ENCODE measurements at places on chromosomes 2 and 18. TPM values are rescaled to one million over a fixed set of nuclear protein-coding genes. Genes with fewer than 3 reads are reported as not detected.

CHPF gene
- 196 TPM for total RNA-seq

EHD3 gene
- 48.8 TPM for total RNA-seq

IGFBP2 gene
- total RNA-seq: 15.5 TPM

G6PC2 gene
- not detected for total RNA-seq

SLC9A4 gene
- under 0.01 TPM for total RNA-seq

LIPT1 gene
- total RNA-seq: 6.5 TPM

ANKRD62 gene
- not detected for total RNA-seq

SLC40A1 gene
- total RNA-seq: 19.4 TPM

INO80D gene
- total RNA-seq: 7.7 TPM

CTLA4 gene
- total RNA-seq: not detected

C1QL2 gene
- total RNA-seq: not detected

B4GALT6 gene
- 2.9 TPM for total RNA-seq

TTC21B gene
- total RNA-seq: 34.5 TPM

ZC3H6 gene
- total RNA-seq: 3.0 TPM

TUBB8B gene
- total RNA-seq: 0.32 TPM

SMAD4 gene
- total RNA-seq: 67.3 TPM

AGXT gene
- not detected for total RNA-seq

DRC1 gene
- total RNA-seq: not detected

ZSWIM2 gene
- total RNA-seq: not detected

TUBA4B gene
- total RNA-seq: not detected

CDCA7 gene
- 5.5 TPM for total RNA-seq

FAM124B gene
- under 0.01 TPM for total RNA-seq

RBKS gene
- total RNA-seq: 1.3 TPM

TCF7L1 gene
- 4.3 TPM for total RNA-seq

CCDC74B gene
- 4.3 TPM for total RNA-seq

EIF2AK3 gene
- 25.9 TPM for total RNA-seq

ATG16L1 gene
- 27.4 TPM for total RNA-seq

BMP10 gene
- not detected for total RNA-seq

CROCC2 gene
- not detected for total RNA-seq

ASB18 gene
- not detected for total RNA-seq

TRIM43 gene
- total RNA-seq: not detected

NR4A2 gene
- total RNA-seq: not detected

CPO gene
- not detected for total RNA-seq

SERPINB10 gene
- not detected for total RNA-seq

CCDC68 gene
- total RNA-seq: 9.1 TPM

PDCD1 gene
- not detected for total RNA-seq

SCG2 gene
- total RNA-seq: 0.97 TPM

IKZF2 gene
- total RNA-seq: 4.2 TPM

GKN1 gene
- 0.32 TPM for total RNA-seq

PRSS56 gene
- not detected for total RNA-seq

C2orf42 gene
- 14.5 TPM for total RNA-seq

KATNAL2 gene
- 2.9 TPM for total RNA-seq

OTX1 gene
- not detected for total RNA-seq

RPRM gene
- total RNA-seq: not detected

LOXHD1 gene
- total RNA-seq: under 0.01 TPM

SGPP2 gene
- total RNA-seq: not detected

CFAP221 gene
- total RNA-seq: not detected

CAPN13 gene
- total RNA-seq: not detected

CYP27C1 gene
- under 0.01 TPM for total RNA-seq

SERPINB3 gene
- not detected for total RNA-seq

DIPK1C gene
- total RNA-seq: not detected

CCDC85A gene
- total RNA-seq: 2.3 TPM

LYG2 gene
- total RNA-seq: not detected

PUS10 gene
- 4.2 TPM for total RNA-seq

IL36A gene
- not detected for total RNA-seq

ADAM23 gene
- total RNA-seq: 9.5 TPM

MAPRE3 gene
- total RNA-seq: 3.5 TPM

GPR17 gene
- total RNA-seq: not detected

CXCR1 gene
- not detected for total RNA-seq

MAL gene
- not detected for total RNA-seq
